Heart left ventricle (tissue), 16 donors: ENCODE measurements at places on chromosomes 1 and 21. TPM values are rescaled to one million over a fixed set of nuclear protein-coding genes. Genes with fewer than 3 reads are reported as not detected.

The HES4 gene
- total RNA-seq = 26.8 TPM

The CDA gene
- 3.9 TPM for total RNA-seq

The ERG gene
- total RNA-seq = 15.4 TPM

The LRRC71 gene
- not detected for total RNA-seq

The ICOSLG gene
- 1.2 TPM for total RNA-seq
